ENCODE measurements at places on chromosomes 13 and 19. TPM values are rescaled to one million over a fixed set of nuclear protein-coding genes. Genes with fewer than 3 reads are reported as not detected.

DNA sequence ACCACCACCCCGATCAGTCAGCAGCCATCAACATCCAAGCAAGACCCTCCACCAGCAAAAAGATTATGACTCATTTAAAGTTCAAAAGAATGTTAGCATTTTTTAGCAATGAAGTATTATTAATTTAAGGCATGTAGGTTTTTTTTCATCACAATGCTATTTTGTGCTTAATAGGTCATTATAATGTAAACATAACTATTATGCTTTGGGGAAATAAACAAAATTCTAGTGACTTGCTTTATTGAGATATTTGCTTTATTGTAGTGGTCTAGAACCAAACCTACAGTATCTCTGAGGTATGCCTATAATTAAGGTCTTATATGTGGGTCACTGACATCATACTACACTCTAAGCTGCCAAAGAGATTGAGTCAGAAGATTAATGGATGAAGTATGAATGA is 20.0 kb downstream of the KLF12 start:
- DNase-seq = no peak

DNA sequence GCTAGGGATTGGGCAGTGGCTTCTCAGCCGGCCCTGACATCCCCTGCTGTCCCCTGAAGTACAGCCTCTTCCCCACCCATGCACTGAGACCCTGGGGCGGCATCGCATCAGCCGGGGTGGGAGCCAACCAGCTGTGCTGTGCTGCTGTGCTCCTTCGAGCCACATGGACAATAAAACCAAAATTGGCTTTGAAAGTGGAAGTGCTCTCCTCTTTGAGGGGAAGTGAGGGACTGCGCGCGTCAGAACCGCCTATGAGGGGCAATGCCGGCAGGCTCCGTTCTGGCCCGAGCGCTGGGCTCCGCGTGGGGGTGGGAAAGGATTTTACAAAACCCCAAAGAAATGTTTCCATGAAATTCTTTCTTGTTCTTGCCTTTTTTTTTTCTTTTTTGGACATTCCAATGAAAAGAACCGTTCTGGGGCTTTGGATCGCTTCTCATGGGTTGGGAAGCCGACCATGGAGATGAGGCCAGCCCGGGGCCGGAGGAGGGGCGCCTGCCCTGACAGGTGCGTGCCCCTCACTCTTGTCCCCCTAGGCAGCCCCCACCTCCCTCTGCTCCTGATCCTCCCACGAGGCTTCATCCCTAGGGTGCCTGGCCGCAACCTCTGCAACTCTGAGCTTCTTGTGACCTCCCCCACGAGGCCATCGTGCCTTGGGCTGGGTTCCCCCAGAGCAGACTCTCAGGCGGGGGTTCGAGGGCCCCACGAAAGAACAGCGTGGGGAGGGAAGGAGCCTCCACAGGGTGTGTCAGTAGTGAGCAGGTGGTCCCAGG is 22.6 kb downstream of the KLHL26 start:
- DNase-seq = no peak

DNA sequence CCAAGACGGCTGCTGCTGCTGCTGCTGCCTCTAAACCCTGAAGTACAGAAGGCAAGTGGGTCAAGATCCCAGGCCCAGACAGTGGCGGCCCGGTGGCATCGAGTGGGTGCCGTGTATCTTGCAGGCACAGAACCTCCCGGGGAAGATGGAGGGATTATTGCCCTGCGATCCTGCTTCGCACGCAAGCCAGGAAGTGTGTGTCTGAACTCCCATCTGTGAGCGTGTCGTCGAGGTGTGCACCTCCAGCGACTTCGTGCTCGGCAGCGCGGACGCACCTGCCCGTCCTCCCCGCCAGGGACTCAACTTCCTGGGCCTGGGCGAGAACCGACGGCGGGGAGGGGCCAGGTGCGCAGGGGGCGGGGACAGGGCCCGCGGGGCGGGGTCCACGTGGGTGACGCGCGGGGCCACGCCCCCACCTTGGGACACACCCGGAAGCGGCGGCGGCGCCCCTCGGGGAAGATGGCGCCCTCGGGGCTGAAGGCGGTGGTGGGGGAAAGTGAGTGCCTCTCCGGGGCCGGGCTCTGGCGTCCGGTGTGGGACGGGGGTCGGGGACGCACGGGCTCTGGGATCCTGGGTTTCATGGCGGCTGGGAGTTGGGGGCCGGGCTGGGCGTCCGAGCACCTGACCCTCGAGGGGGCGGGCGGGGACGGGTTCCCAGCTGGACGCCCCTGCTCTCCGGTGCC is at the start of gene STXBP2:
STXBP2 (plus strand) TSS at position 420 of the 683 bp plus-strand sequence; CDS start at position 460, 40 bp downstream.
- DNase-seq = peak; percentile 48

DNA sequence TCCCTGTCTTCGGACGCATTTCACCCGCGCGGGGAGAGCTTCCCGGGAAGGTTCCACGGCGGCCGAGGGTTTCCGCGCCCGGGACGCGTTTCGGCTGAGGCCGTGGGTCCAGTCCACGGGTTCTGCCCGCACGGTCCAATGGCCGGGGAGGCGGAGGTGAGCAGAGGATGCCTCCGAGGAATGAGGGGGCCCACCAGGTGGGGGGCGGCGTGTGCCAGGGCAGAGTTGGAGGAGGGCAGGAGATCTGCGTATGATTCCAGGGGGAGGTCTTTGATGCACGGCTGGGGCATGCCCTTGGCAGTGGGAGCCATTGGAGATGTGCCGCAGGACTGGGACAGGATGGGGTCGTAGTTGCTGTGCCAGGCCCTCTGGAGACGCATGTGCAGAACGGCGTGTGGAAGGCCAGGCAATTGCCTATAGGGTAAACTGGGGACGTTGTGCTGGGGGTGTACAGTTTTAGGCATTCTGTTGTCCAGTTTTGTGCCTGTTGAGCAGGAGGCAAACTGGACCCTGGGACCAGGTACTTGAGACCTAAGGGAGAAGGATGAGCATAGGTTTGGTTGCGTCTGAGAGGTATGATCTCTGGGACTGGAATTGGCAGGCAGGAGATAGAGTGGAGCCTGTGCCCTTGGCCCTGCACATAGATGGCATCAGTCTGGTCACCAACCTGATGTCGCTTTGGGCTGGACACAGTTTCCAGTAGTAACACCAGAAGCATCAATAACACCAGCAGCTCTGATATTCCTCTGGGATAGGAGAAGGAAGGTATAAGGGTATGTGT is 751 bp downstream of the ZNF584 start:
- DNase-seq = no peak

GRCh38 chr13:103952183-103952582 is 886.0 kb upstream of the SLC10A2 start:
- no peak for DNase-seq

DNA sequence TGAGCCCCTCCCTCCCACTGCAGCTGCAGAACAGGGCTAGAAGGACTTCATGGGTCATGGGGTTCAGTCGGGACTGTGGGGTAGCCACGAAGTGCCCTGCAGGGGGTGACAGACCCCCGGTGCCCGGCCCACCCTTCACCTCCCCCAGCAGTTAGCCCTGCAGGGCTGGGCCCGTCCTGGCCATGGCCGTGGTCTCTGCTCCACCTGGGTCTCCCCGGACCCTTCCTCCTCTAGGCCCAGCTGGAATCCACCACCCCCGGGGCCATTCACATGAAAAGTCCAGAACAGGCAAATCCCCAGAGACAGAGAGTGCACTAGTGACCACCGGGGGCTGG is 17.3 kb downstream of the MKNK2 start:
- no peak for DNase-seq

DNA sequence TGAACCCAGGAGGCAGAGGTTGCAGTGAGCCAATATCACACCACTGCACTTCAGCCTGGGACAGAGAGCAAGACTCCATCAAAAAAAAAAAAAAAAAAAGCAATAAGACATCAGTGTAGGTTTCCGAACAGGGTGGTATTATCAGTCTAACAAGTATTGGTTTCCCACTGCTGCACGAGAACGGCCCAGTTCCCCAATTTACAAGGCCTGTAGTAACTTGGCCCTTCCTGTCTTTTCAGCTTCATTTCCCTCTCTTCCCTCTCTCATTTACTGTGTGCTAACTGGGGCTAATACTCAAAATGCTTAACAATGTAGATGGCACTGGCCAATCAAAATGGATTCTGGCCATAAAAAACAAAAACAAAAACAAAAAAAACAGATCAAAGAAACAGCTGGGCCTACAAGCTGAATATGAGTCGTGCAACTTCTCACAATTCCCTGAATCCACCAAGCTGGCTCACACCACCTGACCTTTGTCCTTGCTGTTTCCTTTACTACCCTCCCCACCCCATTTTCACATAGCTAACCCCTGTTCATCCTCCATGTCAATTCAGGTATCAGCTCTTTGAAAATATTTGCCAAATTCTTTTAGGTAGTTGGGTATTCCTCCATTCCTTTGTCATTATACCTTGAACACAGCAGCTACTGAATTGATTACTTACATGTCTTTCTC is 2.4 kb downstream of the TEX101 start:
- DNase-seq = no peak

DNA sequence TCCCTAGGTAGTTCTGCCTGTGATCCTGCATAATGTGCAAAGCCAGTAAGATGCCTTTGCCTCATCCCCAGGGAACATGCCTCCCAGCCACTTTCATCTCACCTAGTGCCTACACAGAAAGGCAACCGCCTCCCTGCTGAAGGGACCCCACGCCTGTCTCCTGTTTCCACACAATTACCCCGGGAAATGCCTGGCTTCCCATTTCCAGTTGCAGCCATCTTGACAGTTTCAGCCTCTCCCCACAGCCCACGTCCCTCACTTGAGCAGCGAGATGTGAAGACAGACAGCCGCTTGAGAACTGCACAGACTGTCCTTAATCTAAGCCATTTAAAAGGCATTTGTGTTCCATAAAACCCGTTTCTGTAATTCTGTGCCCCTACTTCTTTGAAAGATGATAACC is 4.7 kb upstream of the UQCRFS1 start:
- DNase-seq = no peak

- DNase-seq = no peak
These were observed 73.4 kb downstream of the RUBCNL start for GRCh38 chr13:46313432-46314257.

DNA sequence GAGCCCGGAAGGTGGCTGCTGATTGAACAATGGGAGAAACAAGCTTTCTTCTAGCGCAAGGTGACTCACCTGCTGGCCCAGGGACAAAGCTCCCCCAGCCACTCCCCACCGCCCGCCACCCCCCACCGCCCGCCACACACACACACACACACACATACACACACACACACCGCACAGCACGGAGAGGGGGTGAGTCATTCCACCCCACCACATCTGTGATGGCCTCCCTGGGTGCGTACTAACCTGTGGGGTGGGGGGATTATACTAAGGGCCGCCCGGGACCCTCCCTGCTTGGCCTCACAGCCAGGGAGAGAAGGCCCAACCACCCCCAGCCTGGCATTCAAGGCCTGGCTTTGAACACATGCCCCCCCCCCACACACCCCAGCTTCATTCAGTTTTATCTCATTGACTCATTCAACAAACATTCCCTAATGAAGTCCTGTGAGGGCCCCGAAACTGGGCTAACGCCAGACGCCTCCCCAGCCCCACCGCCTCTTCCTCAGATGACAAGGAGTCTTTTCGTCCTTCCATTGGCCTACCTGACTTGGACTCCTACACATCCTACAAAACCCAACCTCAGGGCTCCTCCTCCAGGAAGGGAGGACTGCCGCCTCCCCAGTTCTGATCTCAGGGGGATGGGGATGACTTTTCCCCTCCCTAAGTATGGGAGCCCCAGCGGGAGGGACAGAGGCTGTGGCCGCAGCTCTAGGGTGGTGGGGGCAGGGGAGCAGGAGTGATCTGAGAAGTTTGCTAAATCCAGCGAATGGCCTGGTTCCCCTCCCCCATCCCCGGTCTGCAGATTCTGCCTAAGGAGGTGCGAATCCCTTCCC is 5.8 kb upstream of the ONECUT3 start:
- no peak for DNase-seq

- no peak for DNase-seq
These were observed 8.6 kb upstream of the POMP start for GRCh38 chr13:28650284-28650683.

DNA sequence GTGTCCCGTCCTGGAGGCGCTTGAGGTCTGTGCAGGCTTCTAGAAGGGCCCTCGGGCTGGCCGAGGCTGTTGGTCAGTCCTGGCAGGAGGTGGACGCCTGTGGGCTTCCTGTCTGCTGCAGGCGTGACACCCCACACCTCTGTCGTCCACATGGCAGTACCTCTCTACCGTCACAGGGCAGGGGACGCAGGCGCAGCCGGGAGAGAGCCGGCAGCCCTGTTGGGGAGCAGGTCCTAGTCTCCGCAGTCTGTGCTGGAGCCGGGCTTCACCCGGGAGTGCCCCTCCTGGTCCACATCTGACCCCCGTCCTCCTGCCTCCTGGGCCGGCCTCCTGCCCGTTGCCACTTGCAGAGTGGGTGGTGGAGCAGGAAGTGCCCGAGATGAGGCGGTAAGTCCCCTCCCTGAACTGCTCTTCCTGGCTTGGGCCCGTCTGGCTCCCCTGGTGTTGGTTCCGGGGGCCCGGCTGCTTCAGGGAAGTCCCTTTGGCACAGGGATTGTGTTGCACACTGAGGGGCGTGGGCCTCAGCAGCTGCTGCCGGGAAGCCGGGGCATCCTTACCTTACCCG is 106.0 kb downstream of the KDM4B start:
- no peak for DNase-seq

GRCh38 chr13:30870049-30870884 is 35.8 kb upstream of the MEDAG start:
- DNase-seq = no peak

DNA sequence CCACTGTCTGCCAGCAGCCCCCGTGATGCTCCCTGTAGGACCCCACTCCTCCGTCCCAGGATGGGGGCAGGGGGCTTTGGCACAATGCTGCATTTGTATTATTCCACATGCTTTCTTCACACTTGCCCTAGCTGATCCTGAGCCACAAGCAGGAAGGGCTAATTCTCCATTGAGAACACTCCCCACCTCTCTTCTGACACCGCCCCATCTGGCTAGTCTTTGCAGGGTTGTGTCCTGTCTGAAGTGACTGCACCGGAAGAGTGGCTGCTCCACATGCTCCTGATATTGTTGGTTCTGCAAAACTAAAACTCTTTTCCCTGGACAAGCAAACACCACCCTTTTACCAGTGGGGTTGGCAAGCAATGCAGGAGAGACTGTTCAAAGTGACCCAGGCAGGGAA is 18.0 kb downstream of the ZNF574 start:
- no peak for DNase-seq

GRCh38 chr13:76223999-76224398 is 587.9 kb downstream of the LMO7 start:
- no peak for DNase-seq

GRCh38 chr13:74869846-74870245 is 612.1 kb downstream of the TBC1D4 start:
- no peak for DNase-seq

GRCh38 chr19:41688098-41688497 is at the start of gene CEACAM7:
CEACAM7 (minus strand) TSS chr19:41688270; CDS start chr19:41688165, 105 bp downstream.
- DNase-seq = no peak

- peak; percentile 60 for DNase-seq
These were observed 11.6 kb upstream of the OR1M1 start for GRCh38 chr19:9075064-9075949.

Gene CYP4F3
- 0.15 TPM for polyA plus RNA-seq

Gene F10
- 16.9 TPM for polyA plus RNA-seq

Gene JSRP1
- 0.35 TPM for polyA plus RNA-seq

Gene CPT1C
- polyA plus RNA-seq = 9.0 TPM

Gene FAM216B
- not detected for polyA plus RNA-seq

Gene CCNA1
- 0.79 TPM for polyA plus RNA-seq

Gene LILRB2
- 0.85 TPM for polyA plus RNA-seq

Gene UGGT2
- 35.6 TPM for polyA plus RNA-seq

Gene XAB2
- 30.3 TPM for polyA plus RNA-seq

Gene FFAR2
- 0.28 TPM for polyA plus RNA-seq

Gene IFNL1
- not detected for polyA plus RNA-seq

Gene ZNF225
- 10.9 TPM for polyA plus RNA-seq

Gene HIPK4
- 0.07 TPM for polyA plus RNA-seq

Gene NLRP5
- polyA plus RNA-seq = not detected

Gene CCDC97
- 32.1 TPM for polyA plus RNA-seq

Gene TYROBP
- 6.3 TPM for polyA plus RNA-seq

Gene PALM
- 62.7 TPM for polyA plus RNA-seq

All from right renal cortex interstitium (tissue), 3 donors.